H7 (cell line): ENCODE measurements at places on chromosomes 12 and 14.

GRCh38 chr14:70920608-70921007 lies 13.3 kb downstream of the PCNX1 start:
- DNase-seq = no peak

GRCh38 chr12:69500631-69501030 lies 30.4 kb downstream of the FRS2 start:
- no peak for DNase-seq

- DNase-seq = no peak
These were observed 63.0 kb upstream of the PTHLH start for GRCh38 chr12:28035500-28035899.

- DNase-seq = peak; percentile 7
These were observed 5.5 kb downstream of the KHNYN start for GRCh38 chr14:24435192-24435810.

GRCh38 chr12:18620986-18621385 lies 116.8 kb downstream of the PLCZ1 start:
- DNase-seq = no peak

GRCh38 chr12:54432815-54433164 lies 13.7 kb upstream of the ITGA5 start:
- DNase-seq = no peak

DNA sequence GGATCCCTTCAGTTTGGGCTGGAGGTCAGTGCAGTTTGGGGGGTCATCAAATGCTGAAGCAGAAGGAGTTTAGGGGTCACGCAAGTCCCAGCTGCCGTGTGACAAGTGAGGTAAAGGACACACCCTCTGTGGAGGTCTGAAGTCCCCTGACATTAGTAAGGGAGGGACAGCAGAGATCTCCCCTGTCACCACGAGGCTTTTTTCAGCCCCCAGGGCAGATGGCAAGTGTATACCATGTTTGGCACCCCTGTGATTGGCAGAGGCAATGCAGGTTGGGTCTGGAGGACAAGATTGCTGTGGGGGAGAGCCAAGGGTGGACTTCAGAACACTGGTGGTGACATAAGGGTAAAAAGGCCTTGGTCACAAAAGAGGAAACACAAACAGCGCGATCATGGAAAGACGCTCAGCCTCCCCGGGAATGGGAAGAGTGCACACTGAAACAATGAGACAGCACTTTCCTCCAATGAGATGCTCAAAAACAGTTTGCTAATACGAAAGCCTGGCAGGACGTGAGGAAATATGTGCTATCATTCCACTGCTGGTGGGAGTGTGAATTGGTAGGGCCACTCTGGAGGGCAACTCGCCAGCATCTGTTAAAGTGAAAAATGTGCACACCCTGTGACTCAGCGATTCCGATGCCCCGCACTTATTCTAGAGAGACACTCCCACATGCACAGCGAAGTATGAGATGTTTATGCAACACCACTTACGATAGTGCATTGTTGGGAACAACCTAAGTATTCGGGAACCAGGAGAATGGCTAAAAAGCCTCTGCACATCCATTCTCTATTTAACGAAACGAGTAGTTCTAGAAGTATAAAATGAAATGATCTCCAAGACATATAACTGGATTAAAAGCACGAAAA lies 14.4 kb upstream of the CD27 start:
- no peak for DNase-seq

- DNase-seq = no peak
These were observed 1000.2 kb downstream of the LRFN5 start for GRCh38 chr14:42606839-42607238.

- DNase-seq = no peak
These were observed 6.3 kb upstream of the ABHD12B start for GRCh38 chr14:50865391-50866076.

- no peak for DNase-seq
These were observed 20.5 kb downstream of the PEX5 start for GRCh38 chr12:7209958-7210357.

- no peak for DNase-seq
These were observed 283.0 kb upstream of the PRKD1 start for GRCh38 chr14:30210630-30211029.

- no peak for DNase-seq
These were observed 16.1 kb downstream of the FERMT2 start for GRCh38 chr14:52934762-52935161.

DNA sequence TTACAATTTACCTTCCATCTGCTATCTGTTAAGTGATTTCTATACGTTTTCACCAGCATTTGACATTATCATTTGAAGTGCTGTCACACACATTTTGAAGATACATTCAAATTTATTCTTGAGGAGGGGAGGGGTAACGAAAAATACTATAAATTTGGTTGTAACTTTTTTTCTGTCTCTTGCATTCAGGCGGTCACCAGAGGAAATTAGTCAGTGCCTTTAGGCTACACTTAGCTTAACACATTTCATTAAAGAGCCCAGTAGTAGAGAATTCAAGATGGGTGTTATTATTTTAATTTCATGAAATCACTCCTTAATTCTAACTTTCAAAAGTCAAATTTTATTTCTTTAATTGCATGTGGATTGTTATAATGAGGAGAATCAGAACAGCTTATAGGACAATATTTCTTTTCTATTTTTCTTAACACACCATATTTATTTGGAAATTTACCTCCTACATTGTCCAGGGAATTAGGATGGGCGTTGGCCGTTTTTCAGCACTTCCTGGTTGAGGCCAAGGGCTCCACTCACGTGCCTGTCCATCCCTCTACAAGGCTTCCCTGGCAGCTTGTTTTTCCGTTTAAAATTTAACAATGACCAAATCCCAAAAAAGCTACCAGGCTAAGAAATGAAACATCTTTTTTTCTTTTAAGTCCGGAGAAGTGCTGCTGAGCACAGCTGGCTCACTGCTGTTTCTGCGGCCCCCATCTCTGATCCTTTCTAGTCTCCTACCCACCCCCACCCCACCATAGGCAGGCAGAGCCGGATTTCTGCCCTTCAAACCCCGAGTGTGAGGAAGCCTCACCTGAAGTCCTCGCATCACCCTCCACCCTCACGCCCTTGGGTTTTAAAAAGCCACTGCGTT lies 1.1 kb upstream of the FAR2 start:
- peak; percentile 60 for DNase-seq

- peak; percentile 79 for DNase-seq
These were observed 5.5 kb upstream of the CELA1 start for GRCh38 chr12:51351913-51352532.

GRCh38 chr12:85874031-85874461 lies at the start of gene NTS:
Gene NTS, plus strand, starts transcription at chr12:85874295. Its CDS starts 109 bp downstream, at chr12:85874404.
- no peak for DNase-seq

GRCh38 chr12:10175846-10176636 lies 2.8 kb upstream of the TMEM52B start:
- DNase-seq = no peak

DNA sequence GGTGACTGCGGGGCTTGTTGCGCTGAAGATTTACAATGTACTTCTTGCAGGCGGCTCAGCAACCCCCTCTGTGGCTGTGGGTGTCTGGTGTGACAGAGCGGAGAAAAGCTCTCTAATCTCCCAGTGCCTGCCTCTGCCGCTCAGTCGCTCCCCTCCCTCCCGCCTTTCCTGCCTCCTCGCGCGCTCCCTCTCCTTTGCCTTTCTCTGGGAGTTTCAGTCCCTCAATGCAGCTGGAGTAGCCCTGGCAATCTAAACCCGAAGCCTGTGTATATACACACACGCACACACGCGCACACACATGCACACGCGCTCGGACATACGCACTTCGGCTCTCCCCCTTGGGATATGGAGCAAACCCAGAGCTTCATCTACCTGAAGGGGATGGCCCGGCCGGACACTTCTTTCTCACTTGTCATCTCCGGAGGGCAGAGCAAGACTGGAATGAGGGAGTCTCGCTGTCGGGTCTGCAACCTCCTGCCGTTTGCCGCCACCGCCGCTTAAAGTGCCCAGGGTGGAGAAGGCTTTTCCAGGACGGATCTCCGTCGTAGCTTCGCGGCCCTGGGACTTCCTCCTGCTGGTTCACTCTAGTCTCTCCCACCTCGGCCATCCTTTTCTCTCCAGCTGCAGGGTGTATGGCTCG lies 599 bp upstream of the TRHDE start:
- DNase-seq = peak; percentile 70

DNA sequence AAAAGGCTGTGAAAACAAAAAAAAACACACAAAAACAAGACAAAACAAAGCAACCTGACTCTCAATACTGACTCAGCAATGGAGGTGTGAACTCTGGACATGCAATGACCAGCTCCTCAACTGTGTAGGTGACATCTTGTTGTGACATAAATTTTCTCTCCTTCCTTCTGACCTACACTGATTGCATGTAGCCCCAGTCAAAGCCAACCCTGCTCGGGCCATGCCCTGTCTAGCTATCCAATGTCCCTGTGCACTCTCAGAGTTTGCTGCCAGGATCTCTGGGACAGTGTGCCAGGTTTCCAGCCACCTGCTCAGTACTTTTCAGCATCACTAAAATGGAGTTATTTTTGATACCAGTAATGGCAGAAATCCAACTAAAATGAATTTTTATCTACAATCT lies 18.9 kb upstream of the CRACR2A start:
- no peak for DNase-seq

DNA sequence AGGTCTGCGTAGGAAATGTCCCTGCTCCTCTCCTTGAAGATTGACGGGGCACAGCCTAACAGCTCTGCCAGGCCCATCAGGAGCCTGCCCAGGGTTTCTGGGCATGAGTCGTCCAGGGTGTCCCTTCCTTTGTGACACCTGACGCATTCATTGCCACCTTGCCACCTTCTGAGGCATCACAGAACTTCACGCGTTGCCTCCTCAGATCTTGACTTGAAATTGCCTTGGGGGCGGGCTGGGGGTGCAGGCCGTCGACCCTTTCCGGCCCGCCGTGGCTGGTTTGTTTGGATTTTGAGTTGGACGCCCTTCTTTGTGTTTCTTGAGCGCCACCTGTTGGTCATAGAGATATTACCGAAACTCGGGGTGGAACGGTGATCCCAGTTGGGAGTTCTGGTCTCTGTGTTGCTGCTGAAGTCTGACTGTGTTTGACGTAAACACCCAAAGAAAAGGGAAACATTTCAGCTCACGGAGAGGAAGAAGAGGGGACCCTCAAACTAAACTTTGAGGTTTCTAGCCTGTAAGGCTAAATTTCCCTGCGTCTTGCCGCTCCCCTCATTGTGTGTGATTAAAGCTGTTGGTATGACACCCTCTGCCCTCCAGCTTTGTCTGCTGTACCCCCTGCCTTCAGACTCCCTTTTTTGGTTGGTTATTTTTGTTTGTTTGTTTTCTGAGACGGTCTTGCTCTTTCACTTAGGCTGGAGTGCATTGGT lies 44.6 kb downstream of the MLXIP start:
- peak; percentile 93 for DNase-seq

- DNase-seq = no peak
These were observed 16.1 kb downstream of the FGD6 start for GRCh38 chr12:95201056-95201670.

- DNase-seq = no peak
These were observed 234.6 kb downstream of the AACS start for GRCh38 chr12:125299840-125300239.

DNA sequence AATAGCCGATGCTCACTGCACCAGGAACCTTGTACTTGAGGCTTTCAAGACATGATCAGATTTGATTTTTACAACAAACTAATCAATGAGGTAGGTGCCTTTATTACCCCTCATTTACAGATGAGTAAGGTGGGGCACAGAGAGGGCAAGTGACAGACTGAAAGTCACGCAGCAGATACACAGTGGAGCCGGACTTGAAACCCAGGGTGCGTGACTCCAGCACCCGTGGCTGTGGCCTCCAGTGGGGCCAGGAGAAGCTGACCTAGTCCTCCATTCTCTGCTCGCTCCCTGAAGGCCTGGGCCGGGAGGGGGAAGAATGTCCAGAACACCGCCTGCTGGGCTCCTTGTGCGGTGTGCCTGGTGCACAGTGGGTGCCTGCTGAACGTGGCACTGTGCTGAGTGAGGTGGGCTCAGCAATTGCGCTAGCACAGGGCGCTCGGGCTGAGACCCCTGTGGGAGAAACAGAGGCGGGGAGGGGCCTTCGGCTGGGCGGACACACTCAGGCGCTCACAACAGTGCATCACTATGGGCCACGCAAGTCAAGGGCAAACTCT lies 125.2 kb downstream of the CALM1 start:
- no peak for DNase-seq

DNA sequence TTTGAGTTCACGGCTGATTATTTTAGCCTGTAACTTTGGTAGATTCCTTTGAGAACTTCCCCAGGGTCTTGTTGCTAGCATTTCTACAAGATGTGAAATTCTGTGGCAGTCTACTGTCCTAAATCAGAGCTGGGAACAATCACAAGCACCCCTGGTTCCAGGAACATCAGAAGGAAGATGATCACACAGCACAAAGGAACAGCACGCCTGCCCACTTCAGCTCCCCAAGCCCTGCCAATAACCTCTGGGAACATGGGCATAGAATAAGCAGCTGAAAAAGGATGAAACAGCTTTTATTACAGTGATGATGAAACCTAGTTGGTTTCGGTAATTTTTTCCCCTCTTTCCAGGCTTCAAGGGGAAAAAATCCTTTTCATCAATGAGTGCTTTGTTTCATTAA lies 12.3 kb downstream of the GPR19 start:
- DNase-seq = no peak

DNA sequence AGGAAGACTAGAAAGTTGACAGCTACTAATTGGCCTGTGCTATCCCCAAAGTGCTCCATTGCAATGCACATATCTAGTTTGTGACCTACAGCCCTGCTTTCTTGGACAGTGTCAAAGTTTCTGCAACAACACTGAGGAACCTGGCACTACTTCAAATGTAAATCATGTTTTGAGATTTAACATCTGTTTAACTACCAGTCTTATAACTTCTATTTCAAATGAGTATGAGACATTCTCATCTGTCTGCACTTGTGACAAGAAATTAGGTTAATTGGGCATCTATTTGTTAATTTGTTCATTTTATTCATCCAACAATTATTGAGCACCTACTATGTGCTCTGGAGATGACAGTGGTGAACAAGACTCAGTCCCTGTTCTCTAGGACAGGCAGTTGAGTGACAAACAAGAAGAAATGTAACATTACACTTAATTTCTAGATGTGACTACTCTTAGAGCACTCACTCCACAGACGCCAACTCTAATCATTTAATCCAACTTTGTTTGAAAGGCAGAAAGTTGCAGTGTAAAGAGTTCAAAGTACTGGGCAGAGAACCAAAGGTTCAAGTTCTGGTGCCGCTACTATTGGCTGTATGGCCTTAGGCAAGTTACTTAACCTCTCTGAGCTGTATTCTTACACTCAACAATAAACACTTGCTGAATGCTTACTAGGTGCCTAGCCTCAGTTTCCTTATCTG lies 74.8 kb downstream of the HECTD4 start:
- no peak for DNase-seq

GRCh38 chr14:68927089-68927488 lies 52.0 kb downstream of the ACTN1 start:
- DNase-seq = no peak

DNA sequence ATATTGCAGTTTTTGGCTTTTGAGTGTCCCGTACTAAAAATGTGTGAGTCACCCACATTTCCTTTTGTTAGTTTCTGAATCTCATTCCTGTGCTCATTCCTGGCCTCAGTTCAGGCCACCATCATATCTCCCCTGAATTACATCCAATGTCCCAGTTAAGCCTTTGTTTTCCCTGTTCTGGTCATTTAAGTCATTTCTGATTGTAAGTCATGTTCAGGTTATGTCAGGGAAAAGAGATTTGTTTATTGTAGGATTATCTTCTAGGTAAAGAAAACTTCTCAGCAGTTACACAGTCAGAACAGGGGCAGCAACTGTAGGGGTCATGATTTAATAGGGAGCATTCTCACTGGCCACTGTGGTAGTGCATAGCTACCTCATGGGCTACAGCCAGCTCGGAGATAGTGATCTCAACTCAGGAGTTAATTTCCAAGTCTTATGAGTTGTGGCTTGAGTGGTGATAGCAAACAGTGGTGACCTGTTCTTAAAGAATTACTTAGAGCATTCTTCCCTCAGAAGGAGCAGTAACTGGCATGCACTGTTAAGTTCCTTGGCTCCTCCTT lies 6.7 kb downstream of the DDX47 start:
- no peak for DNase-seq
